SHP77 (cell line): ENCODE measurements at places on chromosomes 7 and 10.

GRCh38 chr10:45454859-45455258 is 80.8 kb downstream of the ALOX5 start:
- DNase-seq, result no peak

DNA sequence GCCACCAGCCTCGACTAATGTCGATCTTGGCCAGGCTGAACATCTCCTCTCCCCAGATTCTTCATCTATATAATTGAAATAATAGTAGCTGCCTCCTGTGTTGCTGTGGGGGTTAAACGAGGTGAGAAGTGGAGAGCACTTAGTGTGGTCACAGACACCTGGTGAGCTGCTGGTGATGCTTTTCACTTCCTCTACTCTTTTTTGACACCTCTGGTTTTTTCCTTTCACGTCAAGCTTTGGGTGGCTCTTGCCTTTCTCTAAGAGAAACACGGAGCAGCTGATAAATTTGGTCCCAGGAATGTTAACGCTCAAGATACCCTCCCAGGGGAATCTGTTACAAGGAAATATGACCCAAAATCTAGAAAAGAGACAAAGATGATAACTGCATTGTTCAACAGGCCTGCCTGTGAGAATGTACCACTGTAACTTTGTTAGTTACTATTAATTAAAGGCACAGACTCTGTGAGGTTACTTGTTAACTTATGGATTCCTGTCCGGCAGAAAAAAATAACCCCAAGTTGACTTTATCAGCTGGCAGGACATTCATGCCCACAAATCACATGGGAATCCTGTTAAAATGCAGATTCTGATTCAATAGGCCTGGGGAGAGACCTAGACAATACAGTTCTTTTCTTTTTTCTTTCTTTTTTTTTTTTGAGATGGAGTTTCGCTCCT is 9.5 kb upstream of the NPFFR1 start:
- DNase-seq, result no peak

DNA sequence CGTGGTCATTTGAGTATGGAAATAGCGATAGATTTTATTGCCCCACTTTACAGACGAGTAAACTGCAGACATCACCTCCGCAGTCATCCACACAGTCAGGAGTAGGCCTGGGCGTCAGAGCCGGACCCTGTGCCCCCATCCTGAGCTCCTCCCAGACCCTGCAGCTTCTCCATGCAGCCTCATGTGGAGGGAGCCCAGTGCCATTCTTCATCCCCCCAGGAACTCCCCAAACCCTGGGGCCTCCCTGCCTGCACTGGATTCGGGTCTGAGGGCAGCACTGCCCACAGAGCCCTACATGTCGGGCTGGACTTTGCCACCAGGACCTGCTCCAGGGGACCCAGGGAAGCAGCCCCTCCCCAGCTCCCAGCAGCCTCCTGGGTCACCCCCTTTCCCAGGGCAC is 100.8 kb downstream of the MKI67 start:
- DNase-seq, result no peak

DNA sequence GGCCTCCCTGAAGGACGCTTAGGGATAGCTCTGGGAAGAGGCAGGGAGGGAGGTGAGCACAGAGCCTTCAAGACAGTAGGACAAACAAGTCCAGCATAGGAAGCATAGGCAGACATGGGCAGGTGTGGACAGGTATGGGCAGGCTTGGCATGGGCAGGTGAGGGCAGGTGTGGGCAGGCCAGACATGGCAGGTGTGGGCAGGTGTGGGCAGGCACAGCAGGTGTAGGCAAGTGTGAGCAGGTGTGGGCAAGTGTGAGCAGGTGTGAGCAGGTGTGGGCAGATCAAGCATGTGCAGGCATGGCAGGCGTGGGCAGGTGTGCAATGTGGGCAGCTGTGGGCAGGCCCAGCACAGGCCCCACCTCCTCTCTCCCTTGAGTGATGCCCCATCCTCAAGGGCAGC is 148.8 kb upstream of the ZMIZ1 start:
- no peak for DNase-seq

- DNase-seq, result no peak
Observed at GRCh38 chr10:11740907-11741306, 1.3 kb upstream of the ECHDC3 start.

- no peak for DNase-seq
Observed at GRCh38 chr10:84531396-84531795, 203.0 kb downstream of the CCSER2 start.

GRCh38 chr7:47303695-47304453 is 278.0 kb downstream of the TNS3 start:
- DNase-seq, result no peak

DNA sequence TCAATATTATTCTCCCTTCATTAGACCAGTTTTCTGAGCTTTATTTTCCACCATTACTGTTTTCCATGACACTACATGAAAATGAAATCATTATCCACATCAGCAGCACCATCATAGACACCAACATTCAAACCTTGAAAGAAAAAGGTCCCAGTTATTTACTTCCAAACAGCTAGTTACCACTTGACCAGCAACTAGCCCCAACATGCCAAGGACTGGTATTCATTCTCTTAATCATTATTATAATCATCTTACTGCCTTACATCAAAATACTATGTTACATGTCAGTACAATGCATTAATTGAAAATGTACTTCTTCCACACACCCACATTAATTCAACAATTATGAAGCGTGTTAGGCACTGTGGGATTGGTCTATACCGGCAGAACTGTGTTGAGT is 199.4 kb downstream of the TSPAN12 start:
- DNase-seq, result no peak

DNA sequence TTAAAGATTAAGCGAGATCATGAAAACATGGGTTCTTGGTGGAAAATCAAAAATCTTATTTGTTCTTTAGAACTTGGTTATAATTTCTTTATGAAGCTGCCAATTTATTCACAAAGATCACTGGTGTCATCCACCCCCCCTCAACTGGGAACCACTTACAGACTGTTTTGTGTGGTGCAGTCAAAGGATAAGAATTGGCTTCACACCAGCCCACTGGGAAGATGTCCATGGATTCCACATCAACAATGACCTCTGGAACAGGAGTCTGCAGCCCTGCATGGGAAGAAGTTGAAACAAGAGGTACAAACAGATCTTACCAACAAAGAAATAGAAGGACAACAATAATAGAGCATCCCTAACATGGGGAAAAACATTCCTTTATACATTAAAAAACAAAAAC is 205.2 kb downstream of the SFMBT2 start:
- no peak for DNase-seq

DNA sequence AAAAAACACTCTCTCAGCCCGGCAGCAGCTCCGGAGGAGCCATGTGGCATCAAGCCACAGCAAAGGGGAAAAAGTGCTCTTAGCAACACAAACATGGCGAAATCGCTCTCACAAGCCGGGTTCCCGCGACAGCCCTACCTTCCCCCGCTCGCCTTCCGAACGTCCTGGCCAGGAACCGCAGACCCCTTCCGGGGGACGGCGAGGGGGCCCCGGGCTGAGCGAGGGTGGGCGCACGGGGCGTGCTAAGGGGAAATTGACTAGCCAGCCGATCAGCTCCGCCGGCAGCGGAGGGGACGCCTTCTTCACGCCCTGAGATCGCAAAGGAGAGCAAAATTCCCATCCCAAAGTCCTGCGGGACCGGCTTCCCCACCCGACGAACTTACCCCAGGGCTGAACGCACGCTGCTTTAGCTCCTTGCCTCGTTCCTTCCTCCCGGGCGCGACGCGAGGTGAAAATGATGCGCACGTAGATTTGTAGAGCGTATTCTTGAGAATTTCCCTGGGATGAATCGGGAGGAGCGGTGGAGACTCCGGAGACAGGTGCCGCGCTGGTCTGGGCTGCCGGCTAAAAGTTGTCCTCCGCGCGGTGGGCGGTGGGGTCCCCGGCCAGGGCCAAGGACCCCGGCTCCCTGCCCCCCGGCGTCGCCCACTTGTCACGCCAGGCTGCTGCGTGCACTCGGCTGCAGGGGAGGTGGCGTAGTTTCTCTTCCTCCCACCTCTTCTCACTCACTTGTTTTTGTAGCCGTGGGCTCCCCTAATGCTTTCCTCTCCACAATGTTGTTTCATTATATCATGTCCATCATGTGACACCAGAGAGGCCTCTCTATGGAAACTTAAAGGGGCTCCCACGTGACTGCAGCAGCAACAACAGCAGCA is 220.1 kb upstream of the MKLN1 start:
- peak; percentile 80 for DNase-seq

DNA sequence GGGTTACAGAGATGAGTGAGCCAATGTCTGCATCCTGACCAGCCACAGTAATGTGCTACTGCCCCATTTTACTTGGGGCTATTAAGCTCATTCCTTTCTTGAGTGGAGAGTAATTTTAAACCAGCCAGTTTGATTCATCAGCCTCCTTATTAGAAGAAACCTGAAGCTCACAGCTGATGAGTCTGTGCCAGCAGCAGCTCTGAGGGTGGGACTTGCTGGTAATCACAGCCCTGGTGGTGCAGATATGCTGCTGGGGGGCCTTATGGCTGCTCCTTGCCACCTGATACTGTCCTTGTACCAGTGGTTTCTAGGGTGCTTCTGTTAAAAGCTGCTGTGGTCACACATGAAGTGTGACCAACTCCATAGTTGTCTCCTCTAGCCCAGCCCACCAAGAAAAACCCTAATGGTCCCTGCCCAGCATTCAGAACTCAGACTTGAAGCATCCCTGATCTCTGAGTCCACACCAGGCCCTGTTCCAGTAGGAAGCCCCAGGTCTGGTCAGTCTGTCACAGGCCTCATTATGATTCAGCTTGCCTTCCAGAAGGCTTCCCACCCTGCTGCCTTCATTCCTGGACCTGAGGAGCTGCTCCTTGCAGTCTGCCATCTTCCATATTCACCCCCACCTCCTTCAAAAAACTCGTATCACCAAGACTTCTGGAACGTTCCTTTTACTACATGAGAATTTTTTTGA is 28.9 kb upstream of the RBM20 start:
- DNase-seq, result no peak

- DNase-seq, result no peak
Observed at GRCh38 chr7:18849130-18849529, 268.3 kb downstream of the TWIST1 start.

GRCh38 chr10:117449636-117450035 is 74.4 kb upstream of the PDZD8 start:
- DNase-seq, result no peak

GRCh38 chr10:126940670-126941310 is 35.6 kb downstream of the DOCK1 start:
- DNase-seq, result no peak

GRCh38 chr7:95018021-95018420 is 110.6 kb downstream of the PPP1R9A start:
- no peak for DNase-seq

- DNase-seq, result no peak
Observed at GRCh38 chr10:49359349-49360270, 36.3 kb downstream of the DRGX start.

DNA sequence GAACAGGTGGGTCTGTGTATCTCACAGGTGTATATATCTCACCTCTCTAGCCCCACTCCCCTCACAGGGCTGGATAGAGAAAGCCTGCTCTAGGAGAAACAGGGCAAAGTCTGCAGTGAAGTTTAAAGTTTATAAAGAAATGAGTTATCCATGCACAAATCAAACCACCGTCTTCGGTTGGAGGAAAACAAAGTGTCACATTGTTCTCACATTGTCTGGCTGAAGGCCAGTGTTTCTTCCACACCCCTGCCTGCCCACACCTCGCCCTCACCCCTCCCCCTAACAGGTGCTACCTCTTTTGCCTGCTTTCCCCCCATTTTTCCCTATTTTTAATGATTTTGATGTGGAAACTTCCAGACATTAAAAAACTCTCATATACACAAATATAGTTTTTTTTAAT is 25.8 kb downstream of the AQP1 start:
- no peak for DNase-seq

- no peak for DNase-seq
Observed at GRCh38 chr10:96856317-96856716, 24.2 kb downstream of the LCOR start.

DNA sequence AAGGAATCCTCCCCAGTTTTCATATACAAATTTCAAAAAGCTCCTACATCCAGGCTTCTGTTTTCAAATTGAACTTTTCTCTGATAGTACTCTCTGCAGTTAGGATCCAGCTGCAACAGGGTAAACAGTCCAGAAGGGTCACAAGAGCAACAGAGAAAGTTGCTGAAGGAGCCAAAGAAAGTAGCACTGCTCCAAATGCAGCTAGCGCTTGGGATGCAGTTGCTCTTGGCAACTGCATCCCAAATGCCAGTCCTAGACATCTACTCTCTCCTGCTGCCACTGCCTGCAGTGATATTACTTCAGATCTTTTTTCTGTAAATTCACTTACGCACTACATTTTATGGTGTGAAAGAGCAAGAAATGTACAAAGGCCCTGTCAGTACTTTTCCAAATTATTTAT is 14.6 kb downstream of the GPR37 start:
- no peak for DNase-seq

DNA sequence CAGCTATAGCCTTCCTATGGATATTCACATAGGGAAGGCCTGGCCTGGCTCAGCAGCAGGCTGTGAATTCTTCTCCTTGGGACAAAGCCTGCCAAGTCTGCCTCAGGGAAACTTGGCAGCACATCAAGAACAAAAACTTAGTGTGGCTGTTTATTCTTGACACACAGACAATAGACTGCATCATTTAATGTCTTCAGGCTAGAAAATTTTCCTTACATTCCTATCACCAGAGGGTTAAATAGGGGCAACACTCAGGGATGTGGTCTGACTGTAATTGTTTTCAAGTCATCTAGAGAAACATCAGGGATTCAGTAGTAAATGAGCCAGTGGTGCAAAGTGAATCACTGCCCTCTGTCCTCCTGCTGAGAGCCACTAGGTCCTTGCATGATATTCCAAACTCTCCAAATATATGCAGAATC is 137.3 kb downstream of the SEMA3C start:
- DNase-seq, result no peak

DNA sequence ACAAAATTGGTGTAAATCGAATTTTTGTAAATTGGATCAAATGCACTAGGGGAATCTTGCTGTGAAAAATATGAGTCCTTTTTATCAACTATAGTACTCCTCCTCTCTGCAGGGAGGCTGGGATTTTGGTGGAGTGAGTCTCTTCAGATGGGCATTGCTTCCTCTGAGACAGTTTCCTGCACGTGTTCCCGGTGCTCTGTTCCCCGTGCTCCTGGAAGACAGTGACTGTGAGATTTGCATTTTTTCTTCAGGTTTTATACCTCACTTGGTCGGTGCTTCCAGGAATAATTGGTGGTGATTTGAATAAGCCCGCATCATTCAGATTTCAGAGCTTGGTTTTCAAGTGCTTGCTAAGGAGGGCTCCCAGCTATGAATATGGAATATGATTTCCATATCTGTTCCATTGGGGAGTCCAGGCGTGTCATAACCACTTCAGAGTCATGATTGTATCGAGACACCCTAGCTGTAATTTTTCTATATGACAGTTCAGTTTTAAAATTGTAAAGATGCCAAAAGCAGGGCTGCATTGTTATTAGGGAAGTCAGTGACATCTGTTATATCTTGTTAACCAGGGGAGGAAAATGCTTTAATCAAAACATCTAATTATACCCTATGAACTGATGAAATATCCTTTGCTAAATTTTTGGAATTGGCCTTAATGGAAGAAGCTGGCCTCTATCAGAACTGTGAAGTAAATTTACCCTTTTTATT is 12.3 kb downstream of the AUTS2 start:
- DNase-seq, result no peak

GRCh38 chr10:86647773-86648703 is 6.3 kb upstream of the OPN4 start:
- DNase-seq, result no peak
